ENCODE measurements at places on chromosomes 16 and 17.
A peak's percentile ranks its signal among the peaks of the same experiment; 100 is the strongest.

GRCh38 chr17:31778523-31778922 is 80.5 kb downstream of the COPRS start:
- no peak for DNase-seq

DNA sequence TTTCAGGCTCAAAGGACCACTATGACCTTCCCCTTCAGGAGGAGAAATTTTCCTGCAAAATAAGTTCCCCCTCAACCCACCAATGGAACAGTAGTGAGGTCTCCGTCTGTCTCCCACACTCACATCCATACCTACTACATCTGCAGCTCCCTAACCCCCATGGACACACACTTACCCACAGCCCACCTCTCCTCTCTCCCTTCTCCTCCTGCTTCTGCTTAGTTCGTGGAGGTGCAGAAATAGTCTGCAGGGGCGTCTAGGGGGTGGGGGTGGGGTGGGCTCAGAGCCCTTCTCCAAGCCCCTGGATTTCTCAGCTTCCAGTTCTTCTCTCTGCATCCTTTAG is 8.9 kb downstream of the HOXB4 start:
- no peak for DNase-seq

- DNase-seq = no peak
Measured at GRCh38 chr16:31710134-31710533, 163.5 kb upstream of the ZNF267 start.

DNA sequence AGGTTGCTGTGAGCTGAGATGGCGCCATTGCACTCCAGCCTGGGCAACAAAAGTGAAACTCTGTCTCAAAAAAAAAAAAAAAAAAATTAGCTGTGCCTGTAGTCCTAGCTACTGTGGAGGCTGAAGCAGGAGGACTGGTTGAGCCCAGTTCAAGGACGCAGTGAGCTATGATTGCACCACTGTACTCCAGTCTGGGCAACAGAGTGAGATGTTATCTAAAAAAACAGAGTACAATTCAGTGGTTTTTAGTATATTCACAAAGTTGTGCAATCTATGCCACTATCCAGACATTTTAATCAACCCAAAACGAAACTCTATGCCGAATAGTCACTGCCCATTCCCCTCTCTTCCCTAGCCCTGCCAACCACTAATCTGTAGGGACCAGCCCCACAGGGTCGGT is 25.1 kb downstream of the C16orf54 start:
- no peak for DNase-seq

DNA sequence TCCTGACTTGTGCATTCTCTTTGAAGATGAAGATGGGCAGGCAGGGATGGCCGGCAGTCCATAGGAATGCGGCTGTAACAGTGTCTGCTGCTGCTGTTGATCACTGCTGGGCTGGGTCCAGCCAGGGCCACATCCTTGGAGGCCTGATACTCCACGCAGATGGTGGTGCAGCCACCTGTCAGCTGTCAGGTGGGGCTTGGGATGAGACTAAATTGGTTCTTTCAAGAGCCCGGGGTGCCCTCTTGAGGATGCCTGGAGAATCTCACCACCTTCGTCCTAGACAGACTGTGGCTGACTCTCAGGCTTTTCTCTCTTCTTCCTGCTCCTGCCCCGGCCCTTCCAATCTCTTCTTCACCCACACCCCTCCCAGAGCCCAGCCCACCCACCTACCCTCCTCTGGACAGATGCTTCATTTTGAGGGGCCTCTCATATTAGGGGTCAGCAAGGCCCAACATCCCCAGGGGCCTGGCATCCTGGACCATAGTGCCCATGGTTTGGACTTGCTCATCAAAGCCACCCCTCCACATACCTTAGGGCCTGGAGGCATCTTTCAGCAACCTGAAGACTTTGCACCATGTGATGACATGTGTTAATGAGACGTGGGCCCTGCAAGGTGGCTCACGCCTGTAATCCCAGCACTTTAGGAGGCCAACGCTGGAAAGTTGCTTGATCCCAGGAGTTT is 19.1 kb downstream of the OSBPL7 start:
- DNase-seq = peak; percentile 22

DNA sequence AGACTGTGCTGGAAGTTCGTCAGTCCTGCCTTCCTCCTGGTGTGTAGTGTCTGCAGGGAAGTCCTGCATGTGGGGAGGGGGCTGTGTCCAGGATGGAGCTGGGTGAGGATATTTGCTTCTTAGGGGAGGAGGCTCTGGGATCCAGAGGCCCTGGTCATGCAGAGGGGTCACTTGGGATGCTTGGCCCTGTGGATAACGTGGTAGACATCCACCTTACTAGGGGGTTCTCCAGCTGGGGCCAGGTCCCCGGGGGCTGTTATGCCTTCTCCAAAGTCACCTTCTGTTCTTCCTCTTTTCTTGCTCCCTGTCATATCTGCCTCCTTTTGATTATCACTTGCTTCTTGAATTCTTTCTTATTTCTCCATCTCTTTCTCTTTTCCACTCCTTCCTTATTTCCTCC is 43.8 kb downstream of the SLC6A2 start:
- DNase-seq = no peak

- DNase-seq = peak; percentile 31
Measured at GRCh38 chr16:14564861-14565687, 65.0 kb downstream of the PARN start.

- no peak for DNase-seq
Measured at GRCh38 chr17:42049834-42050392, 488 bp downstream of the C17orf113 start.

- DNase-seq = peak; percentile 51
Measured at GRCh38 chr16:1770328-1771187, 785 bp downstream of the NME3 start.

- no peak for DNase-seq
Measured at GRCh38 chr17:22703786-22704441, 1011.6 kb downstream of the KCNJ18 start.

DNA sequence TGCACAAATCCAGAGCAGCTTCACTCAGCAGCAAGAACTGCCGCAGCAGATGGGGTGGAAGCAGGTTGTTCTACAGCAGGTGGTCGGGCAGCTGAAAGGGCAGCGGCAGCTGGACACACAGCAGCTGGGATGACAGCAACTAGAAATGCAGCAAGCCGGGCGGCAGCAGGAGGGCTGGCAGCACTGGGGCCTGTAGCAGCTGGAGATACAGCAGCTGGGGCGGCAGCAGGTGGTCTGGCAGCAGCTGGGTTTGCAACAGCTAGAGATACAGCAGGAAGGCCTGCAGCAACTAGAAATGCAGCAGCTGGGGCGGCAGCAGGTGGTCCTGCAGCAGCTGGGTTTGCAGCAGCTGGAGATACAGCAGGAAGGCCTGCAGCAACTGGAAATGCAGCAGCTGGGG is 460 bp downstream of the KRTAP4-3 start:
- DNase-seq = no peak

- DNase-seq = no peak
Measured at GRCh38 chr17:74282587-74283370, 8.7 kb downstream of the DNAI2 start.

DNA sequence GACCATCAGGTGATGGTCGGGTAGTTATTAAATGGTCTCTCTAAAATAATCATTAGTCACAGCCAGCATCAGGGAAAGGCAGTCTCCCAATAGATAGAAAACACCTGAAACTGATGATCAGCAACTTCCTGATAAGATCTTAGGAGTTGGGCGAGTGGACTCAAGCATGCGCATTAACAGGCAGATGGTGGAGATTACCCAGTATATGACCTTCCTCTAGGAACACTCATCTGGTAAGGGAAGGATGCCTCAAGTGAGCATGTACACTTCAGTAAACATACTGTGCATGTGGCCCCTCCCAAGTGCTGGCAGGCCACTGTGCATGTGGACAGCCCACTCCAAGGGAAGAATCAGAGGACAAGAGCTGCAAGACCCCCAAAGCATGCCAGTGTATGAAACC is 105.9 kb downstream of the ABCC12 start:
- DNase-seq = no peak

GRCh38 chr16:67963662-67964321 is 4.6 kb downstream of the SLC12A4 start:
- DNase-seq = no peak

DNA sequence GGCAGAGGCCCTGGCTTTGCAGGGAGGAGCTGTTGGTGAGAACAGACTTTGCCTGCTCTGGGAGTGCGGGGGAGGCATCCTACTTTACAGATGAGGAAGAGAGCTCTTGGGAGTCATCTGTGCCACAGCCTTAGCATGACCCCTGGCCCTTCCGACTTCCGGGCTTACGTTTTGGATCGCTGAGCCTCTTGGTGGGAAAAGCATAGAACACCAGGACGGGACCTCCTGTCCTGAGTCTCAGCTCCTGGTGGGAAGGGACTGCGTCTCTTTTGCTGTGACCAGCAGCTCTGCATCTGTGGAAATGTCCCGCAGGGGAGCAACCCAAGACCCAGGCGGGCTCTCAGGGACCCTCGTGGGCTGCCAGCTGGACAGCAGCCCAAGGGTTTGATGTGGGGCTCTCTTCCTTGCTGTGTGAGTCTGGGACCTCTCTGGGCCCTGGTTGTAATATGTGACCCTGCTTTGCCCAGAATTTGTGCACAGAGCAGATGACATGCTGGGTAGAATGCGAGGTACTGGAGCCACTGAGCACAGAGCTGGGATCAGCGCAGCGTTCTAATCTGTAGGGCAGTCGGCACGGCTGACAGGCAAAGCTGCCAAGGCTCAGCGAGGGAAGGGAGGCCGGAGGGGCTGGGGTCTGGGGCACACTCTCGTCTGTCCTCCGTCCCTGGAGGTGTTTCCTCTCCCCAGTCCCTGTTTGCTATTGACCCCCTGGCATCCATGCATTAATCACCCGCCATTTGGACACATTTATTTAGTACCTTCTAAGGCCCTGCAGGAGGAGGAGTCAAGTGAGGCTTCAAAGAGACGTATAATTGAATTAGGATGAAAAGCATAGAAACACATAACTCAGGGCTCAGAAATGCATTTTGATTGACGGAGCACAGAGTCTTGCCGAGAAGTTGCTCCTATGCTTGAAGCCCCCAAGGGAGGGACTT is 64.0 kb downstream of the NT5M start:
- DNase-seq = no peak

All from AG10803 (cell line).